ENCODE measurements at places on chromosomes 13 and 19.

DNA sequence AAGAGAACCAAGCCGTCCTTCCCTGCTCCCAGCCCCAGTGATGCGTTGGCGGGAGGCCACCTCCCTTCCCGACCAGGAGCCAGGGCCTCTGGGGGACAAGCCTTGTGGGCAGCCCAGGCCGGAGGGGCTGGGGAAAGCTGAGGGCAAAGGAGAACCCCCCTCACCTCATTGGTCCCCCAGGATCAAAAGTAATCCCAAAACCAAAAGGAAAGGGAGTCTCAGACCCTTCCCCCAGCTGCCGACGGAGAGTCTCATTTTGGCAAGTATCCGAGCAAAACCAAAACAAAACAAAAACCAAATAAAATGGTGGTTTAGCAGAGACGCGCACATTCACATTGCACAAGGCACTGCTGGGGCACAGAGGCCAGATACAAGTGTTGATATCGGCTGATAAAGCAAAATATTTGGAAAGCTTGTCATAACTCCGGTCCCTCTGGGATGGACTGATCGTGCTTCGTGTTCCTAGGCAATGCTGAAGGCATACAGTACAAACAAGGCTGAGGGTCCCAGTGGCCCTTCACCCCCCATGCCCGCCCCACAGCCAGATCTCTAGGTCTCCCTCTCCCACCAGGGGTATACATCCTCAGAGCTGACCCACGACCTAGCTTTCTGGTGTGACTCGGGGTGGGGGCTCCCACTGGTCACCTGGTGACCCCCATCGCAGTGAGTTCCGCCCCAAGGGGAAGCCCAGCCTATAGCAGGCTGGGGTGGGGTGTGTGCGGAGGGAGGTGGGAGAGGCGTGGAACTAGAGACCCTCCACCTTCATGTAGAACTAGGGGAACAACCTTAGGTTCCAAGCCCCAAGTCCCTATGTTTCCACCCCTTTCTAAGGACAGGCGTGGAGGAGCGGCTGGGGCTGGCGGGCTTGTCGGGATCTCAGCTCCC lies 2.1 kb downstream of the CEBPA start:
- no peak for DNase-seq

GRCh38 chr19:18417250-18418028 lies 1.8 kb upstream of the SSBP4 start:
- peak; percentile 85 for DNase-seq

DNA sequence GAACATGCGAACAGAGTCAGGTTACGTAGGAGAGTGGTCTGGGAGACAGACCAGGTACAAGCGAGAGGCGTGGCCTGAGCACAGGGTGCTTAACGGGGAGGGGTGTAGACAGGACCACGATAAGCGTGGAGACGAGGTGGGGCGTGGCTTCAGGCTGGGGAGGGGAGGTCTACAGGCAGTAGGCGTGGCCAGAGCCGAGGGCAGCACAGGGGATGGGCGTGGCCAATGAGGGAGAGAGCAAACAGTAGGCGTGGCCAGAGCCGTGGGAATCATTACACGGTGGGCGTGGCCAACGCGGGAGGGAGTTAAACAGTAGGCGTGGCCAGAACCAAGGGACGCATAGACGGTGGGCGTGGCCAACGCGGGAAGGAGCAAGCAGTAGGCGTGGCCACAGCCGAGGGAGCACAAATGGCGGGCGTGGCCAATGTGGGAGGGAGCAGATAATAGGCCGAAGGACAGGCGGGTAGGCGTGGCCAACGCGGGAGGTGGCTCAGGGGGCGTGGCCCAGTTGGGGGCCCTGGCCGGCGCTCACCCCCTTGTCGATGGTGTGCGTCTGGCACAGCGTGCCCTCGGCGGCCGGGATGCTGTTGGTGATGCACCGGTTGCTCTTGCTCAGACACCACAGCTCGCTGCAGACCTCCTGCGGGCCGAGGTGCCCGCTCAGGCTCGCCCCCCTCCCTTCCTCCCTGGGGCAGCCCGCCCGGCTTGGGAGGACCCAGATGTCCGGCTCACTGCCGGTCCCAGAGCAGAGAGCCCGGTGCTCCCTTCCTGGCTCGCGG lies 15.2 kb upstream of the MYO1F start:
- DNase-seq = peak; percentile 86

DNA sequence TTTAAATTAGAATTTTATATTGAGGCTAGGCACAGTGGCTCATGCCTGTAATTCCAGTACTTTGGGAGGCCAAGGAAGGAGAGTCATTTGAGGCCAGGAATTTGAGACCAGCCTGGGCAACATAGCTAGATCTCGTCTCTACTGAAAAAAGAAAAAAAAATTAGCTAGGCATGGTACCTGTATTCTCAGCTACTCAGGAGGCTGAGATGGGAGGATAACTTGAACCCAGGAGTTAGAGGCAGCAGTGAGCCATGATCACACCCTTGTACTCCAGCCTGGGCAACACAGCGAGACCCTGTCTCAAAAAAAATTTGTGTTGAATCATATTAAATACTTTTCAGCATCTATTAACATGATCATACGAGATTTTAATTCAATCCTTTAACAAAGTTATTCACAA lies 4.9 kb downstream of the PMIS2 start:
- no peak for DNase-seq

DNA sequence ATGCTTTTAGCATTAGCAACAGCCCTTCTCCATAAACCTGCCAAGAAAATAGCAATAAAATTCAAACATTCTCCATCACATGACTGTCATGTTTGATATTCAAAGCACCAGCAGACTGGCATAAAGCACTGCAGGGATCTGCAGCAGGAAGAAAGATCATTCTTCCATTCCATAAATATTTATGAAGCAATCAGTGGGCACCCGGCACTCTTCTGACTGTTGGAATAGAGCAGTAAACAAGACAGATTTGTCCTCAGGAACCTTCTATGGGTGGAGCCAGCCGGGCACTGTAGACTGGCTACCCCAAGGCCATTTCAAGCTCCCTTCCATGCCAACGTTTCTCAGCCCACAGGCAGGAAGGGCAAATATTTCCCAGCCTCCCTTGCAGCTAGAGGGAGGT lies 25.5 kb downstream of the PLA2G4C start:
- DNase-seq = no peak

DNA sequence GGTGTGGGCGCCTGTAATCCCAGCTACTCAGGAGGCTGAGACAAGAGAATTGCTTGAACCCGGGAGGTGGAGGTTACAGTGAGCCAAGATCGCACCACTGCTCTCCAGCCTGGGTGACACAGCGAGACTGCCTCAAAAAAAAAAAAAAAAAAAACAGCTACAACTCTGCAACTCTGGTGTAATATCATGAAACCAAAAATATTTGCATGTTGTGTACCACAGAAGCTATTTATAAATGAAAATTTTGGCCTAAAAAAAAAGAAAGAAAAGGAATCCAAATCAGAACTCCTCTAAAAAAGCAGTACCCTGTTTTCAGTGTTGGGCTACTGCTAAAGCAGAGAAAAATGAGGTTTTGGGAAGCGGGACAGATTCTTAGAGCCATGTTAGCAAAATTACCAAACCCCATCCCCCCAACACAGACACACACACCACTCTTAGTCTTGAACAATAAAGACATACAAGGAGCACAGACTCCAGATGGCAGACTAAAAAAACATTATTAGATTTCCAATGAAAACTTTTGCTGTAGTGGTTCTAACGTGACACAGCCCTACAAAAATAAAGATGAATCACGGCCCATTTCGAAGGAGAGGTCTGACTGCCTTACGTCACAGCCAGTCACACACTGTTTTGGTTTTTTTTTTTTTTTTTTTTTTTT lies 51.5 kb downstream of the INSR start:
- peak; percentile 23 for DNase-seq

DNA sequence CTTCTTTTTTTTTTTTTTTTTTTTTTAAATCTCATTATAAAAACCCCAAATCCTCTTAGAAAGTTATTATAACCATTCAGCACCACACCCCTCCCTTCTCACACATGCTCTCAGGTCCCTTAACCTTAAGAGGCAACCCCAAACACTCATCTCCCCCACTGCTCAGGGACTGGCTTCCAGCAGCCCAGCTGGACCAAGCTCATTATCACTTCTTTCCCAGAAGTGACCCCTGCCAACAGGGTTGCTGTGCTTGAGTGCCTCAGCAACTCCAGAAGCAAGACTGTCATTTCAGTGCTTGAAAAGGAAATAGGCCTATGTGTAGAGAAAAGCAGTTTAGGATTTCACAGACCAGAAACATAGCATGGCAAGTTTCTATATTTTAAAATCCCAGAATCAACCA lies 84.3 kb downstream of the SLAIN1 start:
- DNase-seq = no peak
